RWPE2 (cell line): ENCODE measurements at places on chromosomes 16 and 17.

DNA sequence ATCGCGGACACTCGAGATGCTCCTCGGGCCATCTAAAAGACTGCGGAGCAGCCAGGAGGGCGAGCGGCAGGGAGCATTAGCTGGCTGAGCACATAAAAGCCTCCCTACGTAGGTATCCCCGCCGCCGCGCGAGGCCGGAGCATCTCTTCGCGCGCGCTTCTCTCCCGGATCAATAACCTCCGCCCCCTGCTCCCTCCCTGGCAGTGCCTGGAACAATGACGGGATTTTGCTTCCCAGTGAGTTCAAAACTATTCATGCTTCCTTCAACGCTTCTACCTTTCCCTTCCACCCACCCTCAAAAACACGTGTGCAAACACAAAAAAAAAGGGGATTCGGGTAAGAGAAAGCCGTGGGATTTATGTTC, 984 bp downstream of the CENPV start:
- no peak for DNase-seq
- peaks cover 13% of the 10 kb centered on the region for H3K36me3 ChIP-seq
- H3K27ac ChIP-seq, result no peak overlapping the region
- peaks cover 3% of the 10 kb centered on the region for H3K4me1 ChIP-seq

DNA sequence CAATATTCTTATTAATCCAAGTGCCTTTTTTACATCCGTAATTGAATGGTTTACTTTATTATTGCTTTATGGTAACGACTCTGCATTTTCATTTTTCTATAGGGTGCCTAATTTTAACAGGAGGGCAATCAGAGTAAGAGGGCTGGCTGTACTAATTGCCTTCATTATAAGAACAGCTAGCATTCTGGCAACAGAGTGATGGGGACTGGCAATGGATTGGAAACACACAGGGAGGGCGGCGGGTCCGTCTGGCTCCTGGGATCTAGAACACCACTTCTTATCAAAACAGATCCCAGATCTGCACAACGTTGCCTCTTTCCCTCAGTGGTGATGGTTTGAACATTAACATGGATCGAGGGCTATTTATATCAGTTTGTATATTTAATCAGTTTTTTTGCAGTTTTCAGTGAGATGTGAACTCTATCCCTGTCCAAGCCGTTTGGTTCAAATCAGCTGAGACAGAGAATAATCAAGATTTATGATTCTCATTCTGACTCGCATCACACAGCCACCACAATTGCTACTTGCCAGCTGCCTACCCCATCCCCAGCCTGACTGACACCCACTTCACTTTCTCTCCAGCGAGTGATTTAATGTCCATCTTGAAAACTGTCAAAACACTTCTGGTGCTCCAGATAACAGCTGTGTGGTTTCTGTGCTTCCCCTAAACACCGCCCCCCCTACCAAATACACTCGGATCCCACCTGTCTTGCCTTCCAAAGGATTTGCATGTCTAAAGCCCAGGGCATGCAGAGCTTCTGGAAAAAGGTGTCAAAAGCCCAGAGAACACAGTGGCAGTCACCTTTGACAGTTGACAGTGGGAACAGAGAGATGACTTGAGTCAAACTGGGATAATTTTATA, 327.9 kb downstream of the HS3ST4 start:
- no peaks in the 10 kb centered on the region for H3K4me1 ChIP-seq
- H3K27ac ChIP-seq, result no peak overlapping the region
- no peak for DNase-seq
- H3K4me3 ChIP-seq, result no peak overlapping the region
- no peaks in the 10 kb centered on the region for H3K36me3 ChIP-seq

GRCh38 chr16:57022445-57022844, 33.1 kb downstream of the NLRC5 start:
- no peak for DNase-seq
- H3K27ac ChIP-seq, result no peak overlapping the region
- no peaks in the 10 kb centered on the region for H3K36me3 ChIP-seq

- H3K27me3 ChIP-seq, result no peaks in the 10 kb centered on the region
- peaks cover 5% of the 10 kb centered on the region for H3K4me1 ChIP-seq
- H3K4me3 ChIP-seq, result no peak overlapping the region
- no peak overlapping the region for H3K27ac ChIP-seq
- H3K36me3 ChIP-seq, result no peaks in the 10 kb centered on the region
Measured at GRCh38 chr16:86978445-86979030, 338.7 kb downstream of the C16orf95 start.

GRCh38 chr16:29154088-29154487, 169.2 kb downstream of the LAT start:
- H3K27ac ChIP-seq, result no peak overlapping the region
- DNase-seq, result no peak

GRCh38 chr17:9330141-9330540, 245.5 kb downstream of the STX8 start:
- no peak for DNase-seq
- H3K36me3 ChIP-seq, result no peaks in the 10 kb centered on the region
- no peak overlapping the region for H3K27ac ChIP-seq
- no peak overlapping the region for H3K4me3 ChIP-seq

DNA sequence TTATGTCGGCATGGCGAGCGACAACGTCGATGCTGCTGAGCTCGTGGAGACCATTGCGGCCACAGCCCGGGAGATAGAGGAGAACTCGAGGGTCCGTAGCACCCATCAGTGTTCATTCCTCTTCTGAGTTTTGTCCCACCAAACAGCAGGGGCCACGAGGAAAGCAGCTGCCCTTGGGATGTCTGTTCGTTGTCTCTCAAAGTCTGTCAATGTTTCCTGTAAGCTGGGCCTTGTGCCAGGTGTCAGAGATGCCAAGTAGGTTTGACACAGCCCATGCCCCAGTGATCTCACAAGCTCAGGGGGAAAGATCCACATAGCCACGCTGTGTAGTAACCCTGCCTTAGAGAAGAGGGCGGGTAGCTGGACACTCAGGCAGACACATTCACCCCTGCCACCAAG, 22.6 kb downstream of the NTAN1 start:
- no peaks in the 10 kb centered on the region for H3K27me3 ChIP-seq
- peaks cover 4% of the 10 kb centered on the region for H3K4me1 ChIP-seq
- no peak overlapping the region for H3K4me3 ChIP-seq
- H3K36me3 ChIP-seq, result peaks cover 81% of the 10 kb centered on the region

GRCh38 chr16:29891525-29892457, 7.6 kb downstream of the SEZ6L2 start:
- H3K4me1 ChIP-seq, result no peaks in the 10 kb centered on the region
- no peaks in the 10 kb centered on the region for H3K27me3 ChIP-seq
- no peak overlapping the region for H3K27ac ChIP-seq
- no peak overlapping the region for H3K4me3 ChIP-seq
- H3K36me3 ChIP-seq, result no peaks in the 10 kb centered on the region

DNA sequence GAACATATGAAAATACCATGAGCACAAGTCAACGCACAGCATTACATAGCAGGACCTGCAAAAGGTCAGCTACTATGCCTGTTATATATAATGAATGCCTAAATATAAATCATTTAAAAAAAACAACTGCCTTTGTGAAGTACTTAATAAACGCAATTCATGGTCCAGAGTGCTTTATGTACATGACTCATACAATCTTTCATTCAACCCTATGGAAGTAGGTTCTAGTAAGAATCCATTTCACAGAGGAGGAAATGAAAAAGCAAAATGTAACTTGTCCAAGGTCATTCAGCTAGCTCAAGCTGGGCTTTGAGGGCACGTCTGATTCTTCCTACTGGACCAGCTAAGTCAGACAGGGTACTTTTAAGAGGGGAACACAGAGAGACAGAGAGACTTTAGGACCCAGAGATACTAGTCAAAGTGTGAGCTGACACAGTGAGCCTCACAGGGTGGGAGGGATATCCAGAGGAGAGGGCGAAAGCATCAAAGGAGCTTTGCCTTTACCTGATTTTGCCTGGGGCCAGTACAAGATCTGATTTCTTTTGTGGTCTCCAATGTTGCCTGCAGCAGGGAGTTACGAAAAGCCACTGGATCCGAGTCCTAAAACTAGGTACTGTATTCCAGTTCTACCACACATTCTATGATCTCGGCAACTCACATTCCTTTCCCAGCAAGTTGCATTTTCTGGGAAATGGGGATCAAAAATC, 83.4 kb upstream of the ZFHX3 start:
- H3K4me1 ChIP-seq, result peaks cover 1% of the 10 kb centered on the region
- DNase-seq, result no peak
- H3K36me3 ChIP-seq, result no peaks in the 10 kb centered on the region
- H3K4me3 ChIP-seq, result no peak overlapping the region
- H3K27ac ChIP-seq, result no peak overlapping the region
- H3K27me3 ChIP-seq, result no peaks in the 10 kb centered on the region

DNA sequence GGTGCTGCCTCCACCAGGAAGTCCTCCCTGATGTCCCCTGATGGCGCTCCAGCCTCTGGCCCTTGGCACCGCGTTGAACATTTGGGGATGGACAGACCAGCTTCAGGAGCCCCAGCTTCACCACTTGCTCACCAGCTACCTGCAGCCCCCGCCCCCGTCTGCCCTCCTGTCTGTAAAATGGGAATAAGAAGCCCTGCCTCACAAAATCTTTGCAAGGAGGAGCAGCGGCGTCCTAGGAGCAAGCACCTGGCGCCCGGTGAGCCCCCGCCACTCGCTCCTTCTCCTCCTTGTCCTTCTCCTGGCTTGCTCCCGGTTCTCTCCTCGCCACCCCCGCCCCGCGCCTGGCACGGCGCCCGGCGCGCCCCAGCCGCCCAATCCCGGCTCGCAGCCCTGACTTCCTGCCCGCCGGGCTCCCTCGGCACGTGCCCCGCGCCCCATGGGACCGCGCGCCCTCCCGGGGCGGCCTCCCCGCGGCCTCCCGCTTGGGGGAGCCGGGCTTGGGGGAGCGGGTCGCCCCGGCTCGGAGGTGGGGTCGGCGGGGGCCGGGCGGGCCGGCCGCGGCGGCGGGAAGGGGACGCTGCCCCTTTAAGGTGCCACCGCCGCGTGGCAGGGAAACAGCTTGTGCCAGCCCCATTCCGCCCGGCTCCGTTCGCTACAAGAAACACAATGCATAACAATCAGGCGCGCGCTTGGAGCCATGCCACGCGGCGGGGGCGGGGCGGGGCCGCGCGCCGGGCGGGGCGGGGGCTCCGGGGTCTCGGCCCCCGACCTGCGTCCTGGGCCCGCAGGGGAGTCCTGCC, 9.1 kb upstream of the PPP1R1B start:
- DNase-seq, result peak; percentile 82
- no peaks in the 10 kb centered on the region for H3K4me1 ChIP-seq
- H3K27me3 ChIP-seq, result no peaks in the 10 kb centered on the region
- H3K36me3 ChIP-seq, result no peaks in the 10 kb centered on the region
- H3K4me3 ChIP-seq, result peak overlapping the region; percentile 53
- peak overlapping the region; percentile 42 for H3K27ac ChIP-seq

GRCh38 chr17:34246881-34247280, 8.2 kb upstream of the CCL2 start:
- H3K27ac ChIP-seq, result no peak overlapping the region
- no peaks in the 10 kb centered on the region for H3K27me3 ChIP-seq
- no peak for DNase-seq
- no peak overlapping the region for H3K4me3 ChIP-seq
- no peaks in the 10 kb centered on the region for H3K4me1 ChIP-seq

DNA sequence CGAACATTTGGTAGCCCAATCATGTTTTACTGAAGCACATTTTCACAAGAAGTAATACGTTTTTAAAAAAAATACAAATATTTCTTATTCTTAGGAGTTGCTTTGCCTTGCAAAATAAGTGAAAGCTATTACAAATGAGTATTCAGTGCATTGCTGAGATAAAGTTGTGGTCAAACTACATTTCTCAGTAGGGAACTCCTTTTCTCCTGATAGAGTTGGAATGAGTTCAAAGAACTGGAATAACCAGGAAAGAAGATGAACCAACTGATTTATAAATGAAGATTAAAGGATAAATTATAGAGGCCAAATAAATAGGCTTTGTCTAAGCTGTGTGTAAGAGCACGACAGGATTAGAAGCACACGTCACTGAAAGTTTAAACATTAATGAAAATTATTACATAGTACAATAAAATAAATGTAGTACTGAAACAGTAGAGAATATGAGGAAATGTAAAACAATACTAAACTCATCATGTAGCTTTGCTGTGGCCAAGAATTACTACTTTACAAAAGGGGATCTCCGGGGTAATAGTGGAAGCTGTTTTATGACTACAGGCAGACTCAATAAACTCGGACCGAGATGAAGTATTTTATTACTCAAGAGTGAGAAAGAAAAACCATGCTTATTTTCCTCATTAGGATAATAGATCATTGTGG, 73.6 kb downstream of the KCNJ2 start:
- no peaks in the 10 kb centered on the region for H3K27me3 ChIP-seq
- no peak overlapping the region for H3K27ac ChIP-seq
- no peak overlapping the region for H3K4me3 ChIP-seq
- H3K4me1 ChIP-seq, result peaks cover 7% of the 10 kb centered on the region

DNA sequence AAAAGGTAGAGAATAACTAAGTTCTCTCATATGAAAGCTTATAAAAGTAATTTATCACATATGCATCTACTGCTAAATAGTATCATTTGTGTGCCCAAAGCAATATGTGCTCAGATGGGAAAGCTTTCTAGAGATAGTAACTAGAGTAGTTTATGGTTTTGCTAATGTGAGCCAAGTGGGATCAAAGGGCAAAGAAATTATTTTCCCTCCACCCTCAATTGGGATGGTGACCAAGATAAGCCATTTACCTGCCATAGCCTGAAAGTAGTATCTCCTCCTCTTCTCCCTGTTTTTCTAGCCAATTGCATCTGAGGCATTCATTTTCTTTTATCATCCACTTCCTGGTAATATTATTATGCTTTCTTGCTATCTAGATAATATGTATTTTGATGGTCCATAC, 41.9 kb upstream of the KCNJ16 start:
- no peaks in the 10 kb centered on the region for H3K36me3 ChIP-seq
- no peaks in the 10 kb centered on the region for H3K27me3 ChIP-seq
- no peak overlapping the region for H3K4me3 ChIP-seq
- no peak overlapping the region for H3K27ac ChIP-seq
- H3K4me1 ChIP-seq, result no peaks in the 10 kb centered on the region

GRCh38 chr16:50942143-50942542, 200.3 kb downstream of the CYLD start:
- H3K27ac ChIP-seq, result no peak overlapping the region
- no peak overlapping the region for H3K4me3 ChIP-seq
- H3K36me3 ChIP-seq, result no peaks in the 10 kb centered on the region
- H3K4me1 ChIP-seq, result no peaks in the 10 kb centered on the region
- no peaks in the 10 kb centered on the region for H3K27me3 ChIP-seq
- DNase-seq, result no peak

DNA sequence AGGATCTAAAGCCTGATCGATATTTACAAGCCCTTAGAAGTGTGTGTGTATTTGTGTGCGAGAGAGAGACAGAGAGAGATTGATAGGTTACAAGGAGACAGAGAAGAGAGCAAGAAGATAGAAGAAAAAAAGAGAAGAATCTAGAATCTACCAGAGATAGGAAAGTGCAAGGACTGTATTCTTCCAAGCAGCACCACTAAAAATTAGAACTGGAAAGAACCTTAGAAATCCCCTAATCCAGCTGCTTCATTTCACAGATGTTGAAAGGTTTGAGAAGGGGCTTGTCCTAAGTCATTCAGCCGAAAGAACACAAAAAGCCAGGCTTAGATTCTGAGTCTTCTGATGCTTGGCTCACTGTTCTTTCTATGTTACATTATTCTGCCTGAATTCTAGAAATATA, 92.2 kb downstream of the HS3ST3A1 start:
- no peak overlapping the region for H3K4me3 ChIP-seq
- H3K27ac ChIP-seq, result no peak overlapping the region
- no peak for DNase-seq
- peaks cover 7% of the 10 kb centered on the region for H3K4me1 ChIP-seq
